ENCODE measurements at places on chromosomes 1 and 21.

DNA sequence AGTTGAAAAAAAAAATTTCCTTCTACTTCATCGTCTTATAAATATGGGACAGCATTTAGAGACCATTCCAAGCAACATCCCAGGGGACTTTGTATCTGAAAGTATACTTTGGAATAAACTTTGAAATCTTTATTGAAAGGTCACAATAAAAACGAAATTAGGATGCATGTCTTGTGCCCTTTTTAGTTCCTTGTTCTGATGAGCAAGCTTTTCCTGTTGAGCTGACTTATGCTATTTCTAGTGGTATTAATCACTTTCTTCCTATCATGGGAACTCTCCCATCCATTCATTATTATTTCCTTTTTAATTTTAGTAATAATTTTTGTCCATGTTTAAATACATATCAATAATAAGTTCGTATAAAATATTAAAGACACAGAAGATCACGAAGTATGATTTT lies 4.0 kb upstream of the GBP2 start:
- DNase-seq = no peak

GRCh38 chr1:224481601-224482000 lies 47.0 kb upstream of the WDR26 start:
- DNase-seq = no peak

- DNase-seq = no peak
Measured at GRCh38 chr1:41713557-41714327, 205.0 kb downstream of the HIVEP3 start.

DNA sequence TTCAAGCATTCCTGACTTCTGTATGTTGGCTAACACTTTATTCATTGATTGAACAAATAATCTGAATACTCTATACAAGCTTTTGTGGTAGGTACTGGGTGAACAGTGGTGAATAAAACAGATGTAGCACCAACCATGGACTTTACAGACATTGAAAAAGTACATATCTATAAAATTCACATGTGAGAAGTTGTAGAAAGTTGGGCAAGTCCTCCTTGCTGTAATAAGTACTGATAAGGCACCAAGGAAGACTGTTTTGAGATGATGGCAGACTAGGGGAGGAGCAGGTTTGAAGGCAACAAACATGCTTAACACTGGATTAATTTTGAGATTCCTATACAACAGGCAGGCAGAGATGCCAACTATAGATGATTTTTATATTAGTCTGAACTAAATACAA lies 42.4 kb downstream of the RNF2 start:
- no peak for DNase-seq

- no peak for DNase-seq
Measured at GRCh38 chr1:95752515-95753381, 518.7 kb downstream of the RWDD3 start.

DNA sequence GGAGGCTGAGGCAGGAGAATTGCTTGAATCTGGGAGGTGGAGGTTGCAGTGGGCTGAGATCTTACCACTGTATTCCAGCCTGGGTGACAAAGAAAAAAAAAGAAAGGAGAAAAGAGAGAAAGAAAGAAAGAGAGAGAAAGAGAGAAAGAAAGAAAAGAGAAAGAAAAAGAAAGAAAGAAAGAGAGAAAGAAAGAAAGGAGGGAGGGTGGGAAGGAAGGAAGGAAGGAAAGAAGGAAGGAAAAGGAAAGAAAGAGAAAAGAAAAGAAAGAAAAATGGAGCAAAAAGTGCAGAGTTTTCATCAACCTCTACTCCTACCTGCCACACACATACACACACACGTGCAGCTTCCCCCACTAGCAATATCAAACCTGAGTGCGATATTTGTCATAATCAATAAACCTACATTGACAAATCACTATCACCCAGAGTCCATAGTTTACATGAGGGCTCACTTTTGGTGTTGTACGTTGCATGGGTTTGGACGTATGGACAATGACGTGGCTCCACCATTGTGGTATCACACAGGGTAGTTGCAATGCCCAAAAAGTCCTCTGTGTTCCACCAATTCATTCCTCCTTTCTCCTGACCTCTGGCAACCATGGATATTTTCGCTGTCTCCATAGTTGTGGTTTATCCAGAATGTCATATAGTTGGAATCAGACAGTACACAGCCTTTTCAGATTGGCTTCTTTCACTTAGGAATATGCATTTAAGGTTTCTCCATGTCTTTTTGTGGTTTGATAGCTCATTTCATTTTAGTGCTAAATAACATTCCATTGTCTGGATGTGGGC lies 36.5 kb downstream of the EVA1C start:
- DNase-seq = no peak

DNA sequence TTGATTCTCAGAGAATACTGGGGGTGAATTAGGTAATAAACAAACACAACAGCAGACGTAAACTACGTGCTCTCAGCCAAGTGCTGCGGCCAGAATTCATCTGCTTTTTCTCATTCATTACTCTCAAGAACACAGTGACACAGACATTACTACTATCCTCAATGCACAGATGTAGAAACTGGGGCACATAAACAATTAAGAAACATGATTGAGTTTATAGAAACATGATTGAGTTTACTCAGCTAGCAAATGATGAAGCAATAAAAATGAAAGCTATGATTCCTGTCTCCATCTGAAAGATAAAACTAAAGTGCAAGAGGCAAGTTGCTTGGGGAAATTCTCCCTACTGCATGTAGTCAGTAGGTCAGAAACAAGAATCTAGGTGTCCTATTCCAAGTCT lies 140.5 kb downstream of the IFI44 start:
- no peak for DNase-seq

GRCh38 chr1:175080030-175080429 lies 12.4 kb downstream of the TNN start:
- no peak for DNase-seq

DNA sequence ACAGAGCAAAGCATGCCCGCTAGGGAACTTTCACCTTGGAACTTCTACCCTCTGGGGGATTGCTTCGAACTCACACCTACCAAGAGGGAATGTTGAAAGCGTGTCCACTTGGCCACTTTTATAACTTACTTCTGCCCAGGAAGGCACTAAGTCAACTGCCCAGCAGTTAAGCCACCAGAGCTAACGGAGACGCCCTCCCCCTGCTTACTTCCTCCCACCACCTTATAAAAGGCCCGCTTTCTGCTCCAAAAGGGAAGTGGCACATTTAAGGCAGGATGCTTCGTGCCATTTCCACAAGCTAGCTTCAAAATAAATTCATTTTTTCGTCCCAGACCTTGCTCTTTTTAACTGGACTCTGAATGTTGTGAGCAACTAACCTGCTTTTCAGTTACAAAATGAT lies 3.2 kb upstream of the AK2 start:
- no peak for DNase-seq

GRCh38 chr21:33651965-33652680 lies 9.8 kb downstream of the ITSN1 start:
- no peak for DNase-seq

GRCh38 chr1:169110689-169111447 lies 4.4 kb downstream of the ATP1B1 start:
- DNase-seq = no peak

DNA sequence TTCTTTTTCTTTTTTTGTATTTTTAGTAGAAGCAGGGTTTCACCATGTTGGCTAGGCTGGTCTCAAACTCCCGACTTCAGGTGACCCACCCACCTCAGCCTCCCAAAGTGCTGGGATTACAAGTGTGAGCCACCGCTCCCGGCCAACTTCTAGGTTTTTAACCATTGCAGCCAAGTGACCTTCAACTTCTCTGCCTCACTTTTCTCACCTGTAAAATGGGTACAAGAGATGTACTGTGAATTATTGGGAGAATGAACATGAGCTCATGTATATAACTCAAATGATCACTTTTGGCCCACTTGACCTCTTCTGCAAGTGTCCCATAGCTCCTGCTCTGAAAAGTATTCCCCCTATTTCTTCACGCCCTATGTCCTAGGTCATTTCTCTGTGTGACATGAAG lies 11.8 kb upstream of the RPL11 start:
- no peak for DNase-seq

DNA sequence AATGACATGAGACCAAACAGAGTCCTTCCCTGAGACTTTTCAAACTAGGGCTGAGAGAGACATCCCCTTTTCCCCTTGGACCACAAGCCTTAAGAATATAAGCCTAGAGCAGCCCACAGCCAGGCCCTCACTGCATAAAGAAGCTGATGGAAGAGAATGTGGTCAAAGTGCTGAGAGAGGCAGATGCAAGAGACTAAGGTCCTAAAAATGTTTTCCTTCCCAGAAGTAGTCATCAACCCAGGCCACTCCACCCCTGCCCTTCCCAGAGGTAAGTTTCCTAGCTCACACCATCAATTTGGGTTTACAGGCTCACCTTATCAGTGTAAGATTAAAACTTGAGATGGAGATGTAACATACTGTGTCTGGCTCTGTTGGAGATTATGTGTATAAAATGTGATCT lies 58.2 kb downstream of the BCAR3 start:
- DNase-seq = no peak

- no peak for DNase-seq
Measured at GRCh38 chr21:40555021-40555528, 291.9 kb downstream of the DSCAM start.

DNA sequence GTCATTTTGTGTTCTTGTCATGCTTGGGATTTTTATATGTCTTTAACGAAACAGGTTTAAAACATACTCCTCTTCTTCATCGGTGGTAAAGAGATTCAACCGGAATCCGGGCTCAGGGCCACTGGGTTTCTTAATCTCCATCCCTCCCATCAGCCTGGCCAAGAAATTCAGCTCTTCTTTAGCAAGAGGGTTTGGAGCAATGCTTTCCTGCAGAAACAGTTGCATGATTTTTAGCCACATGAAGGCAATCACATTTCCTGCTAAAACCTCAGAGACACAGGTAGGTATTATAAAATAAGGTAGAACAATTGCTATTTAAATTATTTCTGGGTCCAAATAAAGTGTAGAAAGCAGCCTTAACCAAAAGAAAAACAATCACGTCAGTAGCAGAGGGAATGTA lies 22.7 kb upstream of the LSM10 start:
- DNase-seq = no peak

DNA sequence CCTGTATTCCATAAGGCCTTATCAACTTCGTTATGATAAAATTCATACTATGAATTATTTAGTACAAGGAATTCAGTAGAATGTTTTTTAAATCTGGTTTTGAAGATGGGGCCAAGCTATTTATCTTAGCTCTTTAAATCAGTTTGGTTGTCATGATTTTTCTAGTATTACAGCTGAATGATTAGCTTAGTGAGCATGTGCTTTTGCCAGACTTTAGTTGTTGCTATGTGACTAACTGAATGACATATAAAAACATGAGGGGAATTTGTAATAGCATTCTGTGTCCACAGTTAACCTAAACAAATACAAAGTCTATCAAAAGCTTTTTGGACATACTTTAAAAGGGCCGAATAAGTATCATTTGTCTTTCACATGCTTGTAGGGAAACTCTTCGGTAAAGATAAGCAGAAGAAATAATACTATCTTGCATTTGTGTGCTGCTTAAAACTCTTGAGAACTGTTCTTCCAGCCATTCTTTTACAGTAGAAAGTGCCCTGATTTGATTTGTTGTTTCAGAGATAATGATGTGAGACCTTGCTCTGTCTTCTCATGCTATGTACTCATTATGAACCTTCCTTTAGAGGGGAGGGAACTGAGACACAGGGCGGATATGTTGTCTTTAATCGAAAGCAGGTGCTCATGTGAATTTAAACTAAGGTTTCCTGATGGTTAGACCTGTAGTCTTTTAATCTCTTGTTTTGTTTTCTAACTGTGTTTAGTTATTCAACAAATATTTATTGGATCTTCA lies 18.8 kb downstream of the NEK7 start:
- DNase-seq = no peak

GRCh38 chr1:154745750-154746425 lies 124.2 kb downstream of the KCNN3 start:
- no peak for DNase-seq

DNA sequence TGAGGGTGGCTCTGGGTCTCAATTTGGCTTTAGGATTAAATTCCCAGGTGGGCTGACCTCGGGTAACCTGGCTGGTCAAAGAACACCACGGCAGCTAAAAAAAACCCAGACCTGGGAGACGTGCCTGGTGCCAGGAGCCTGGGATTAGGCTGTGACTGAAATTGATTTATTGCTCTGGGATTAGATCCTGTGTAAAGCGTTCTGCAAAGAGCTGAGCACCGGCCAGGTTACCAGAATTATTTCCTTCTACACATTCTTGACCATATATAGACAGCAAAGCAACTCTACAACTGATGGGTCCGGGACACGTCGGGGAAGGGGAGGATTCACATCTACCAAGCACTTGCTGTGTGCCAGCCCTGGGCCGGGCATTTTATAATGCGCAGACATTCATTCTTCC lies 45.2 kb downstream of the TMCO4 start:
- DNase-seq = no peak

GRCh38 chr1:50930193-50930592 lies 29.9 kb downstream of the FAF1 start:
- DNase-seq = no peak

- DNase-seq = no peak
Measured at GRCh38 chr1:21333824-21334213, 43.6 kb upstream of the ECE1 start.

GRCh38 chr1:212110617-212111016 lies 75.1 kb downstream of the DTL start:
- no peak for DNase-seq

DNA sequence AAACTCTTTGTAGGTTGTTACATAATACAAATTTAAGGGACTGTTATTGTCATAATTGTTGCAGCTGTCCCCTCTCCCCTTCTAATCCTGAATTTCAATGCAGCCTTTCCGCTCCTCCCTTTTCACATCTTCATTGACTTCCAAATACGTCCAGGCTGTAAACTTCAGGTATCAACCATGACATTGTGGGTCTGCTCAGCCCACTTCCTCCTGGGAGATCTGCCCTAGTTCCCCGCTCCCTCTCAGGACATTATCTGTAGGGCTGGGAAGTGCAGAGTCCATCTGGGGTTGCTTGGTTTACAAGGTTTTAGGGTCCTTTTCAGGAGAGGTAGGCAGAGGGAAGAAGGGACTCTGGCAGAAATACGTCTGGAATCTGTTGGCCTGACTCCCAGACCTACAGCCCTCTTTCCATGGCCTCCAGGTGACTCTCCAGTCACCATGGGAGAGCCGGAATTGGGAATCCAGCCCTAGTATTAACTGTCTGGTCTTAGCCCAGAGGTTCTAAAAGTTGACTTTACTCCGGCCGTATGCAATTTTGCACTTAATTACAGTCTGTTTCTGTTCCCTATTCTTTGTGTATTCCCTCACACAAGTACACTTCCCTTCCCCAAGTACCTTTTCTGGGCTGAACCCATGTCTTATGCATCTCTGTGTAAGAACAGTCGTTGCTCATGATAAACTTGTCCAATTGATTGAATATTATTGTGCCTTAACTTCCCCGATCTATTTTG lies 4.7 kb upstream of the DENND2D start:
- DNase-seq = no peak
